ENCODE measurements at places on chromosomes 4 and X.

DNA sequence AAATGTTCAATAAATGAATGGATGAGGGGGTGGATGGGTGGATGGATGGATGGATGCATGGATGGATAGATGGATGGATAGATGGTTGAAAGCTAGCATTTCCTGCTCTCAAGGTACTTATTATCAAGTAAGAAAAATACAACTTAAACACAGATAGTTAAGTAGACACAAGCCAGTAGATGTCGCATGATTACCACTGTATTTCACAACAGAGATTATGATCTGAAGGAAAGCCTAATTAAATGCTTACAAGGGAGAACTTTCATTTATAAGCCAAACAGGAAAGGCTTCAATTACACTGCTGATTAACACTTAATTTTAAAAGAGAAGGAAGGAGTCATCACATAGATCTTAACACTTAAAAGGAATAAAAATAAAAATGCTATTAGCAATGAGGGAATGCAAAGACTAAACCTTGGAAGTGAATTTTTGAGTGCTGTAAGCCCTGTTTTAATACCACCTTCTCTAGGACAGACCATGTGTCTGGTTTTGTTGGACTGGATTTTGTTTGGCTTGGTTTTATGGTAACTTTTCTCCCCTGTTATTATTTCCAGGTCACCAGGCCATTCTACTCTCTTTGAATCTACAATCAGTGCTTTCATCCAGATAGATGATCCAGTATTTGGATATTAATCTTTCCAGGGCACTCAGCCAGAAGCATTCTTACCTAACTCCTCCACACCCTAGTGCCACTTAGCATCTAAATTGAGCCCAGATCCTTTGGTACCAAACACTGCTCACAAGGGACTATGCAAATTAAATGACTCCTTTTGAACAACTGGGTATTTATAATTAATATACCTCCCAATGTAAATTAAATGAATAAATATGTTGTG is 75.5 kb upstream of the SLC39A8 start:
- peak; percentile 50 for DNase-seq

DNA sequence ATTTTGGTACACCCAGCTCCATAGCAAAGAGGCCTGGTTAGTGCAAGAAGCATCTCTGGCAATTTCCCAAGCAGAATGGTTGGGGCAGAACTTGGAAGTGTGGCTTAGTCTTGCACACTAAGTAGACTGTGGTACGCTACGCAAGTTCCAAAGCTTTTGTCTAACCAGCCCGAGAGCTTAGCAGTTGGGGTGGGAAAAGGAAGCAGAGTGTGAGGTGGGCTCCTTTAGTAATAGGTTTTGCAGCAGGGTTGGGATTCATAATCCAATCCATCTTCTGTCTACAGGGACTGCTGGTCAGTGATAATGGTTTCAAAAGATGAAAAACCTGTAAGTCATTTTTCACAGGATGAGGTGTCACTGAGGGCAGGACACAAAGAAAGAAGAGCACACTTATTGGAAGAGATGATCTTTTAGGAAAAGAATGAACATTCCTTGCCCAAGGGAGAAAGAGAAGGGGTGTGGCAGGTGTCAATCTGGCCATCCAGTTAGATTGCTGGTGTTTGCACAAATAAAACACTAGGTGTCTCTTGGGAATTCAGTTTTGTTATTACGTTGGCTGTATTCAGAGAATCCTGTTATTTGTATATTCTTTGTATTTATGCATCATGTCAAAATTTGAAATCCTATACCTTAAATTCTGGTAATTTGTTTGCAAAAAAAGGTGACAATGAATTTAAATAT is 244.3 kb downstream of the GPAT3 start:
- DNase-seq = no peak

GRCh38 chrX:75522565-75523431 is at the start of gene ZDHHC15:
TSS of gene ZDHHC15 (minus strand) at chrX:75523037. CDS start at chrX:75523024, 13 bp downstream.
- no peak for DNase-seq

- DNase-seq = no peak
Observed at GRCh38 chr4:24130637-24131036, 240.8 kb upstream of the PPARGC1A start.

DNA sequence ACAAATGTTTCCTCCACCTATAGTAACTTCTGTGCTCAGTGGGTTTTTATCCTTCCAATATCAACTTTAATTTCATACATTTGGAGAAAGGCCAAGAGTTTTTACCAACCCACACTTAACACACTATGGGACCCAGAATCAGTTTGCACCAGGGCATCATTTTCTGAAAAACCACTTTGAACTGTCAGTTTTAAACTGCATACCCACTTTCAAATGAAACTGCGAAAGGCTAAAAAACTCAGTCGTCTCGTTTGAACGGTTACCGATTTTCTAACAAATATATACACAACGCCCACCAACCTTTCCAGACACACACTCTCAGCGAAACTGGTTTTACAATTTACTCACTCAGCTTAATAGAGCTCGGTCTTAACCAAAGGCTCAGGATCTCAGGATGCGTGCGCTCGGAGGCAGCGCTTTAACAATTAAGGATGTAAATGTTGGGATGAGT is 376 bp downstream of the ABCG2 start:
- no peak for DNase-seq

DNA sequence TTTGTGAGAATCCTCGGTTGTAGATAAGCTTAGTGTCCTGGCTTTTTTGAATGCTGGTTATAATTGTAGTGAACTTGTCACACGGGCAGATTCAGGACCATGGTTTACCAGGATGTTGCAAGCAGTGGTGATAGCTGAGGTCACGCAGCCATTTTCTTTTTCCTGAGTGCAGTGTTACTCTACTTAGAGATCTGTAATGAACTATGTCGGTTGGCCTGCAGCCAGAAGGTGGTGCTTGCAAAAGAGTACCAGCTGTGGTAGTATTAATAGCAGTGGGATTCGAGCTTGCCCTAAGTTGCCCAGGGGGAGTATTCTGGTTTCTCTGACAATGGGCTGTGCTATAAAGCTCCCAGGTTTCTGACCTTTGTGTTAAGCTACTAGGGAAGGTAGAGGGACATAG is 368.9 kb downstream of the SLITRK2 start:
- no peak for DNase-seq

GRCh38 chr4:25852103-25852502 is 10.7 kb downstream of the SEL1L3 start:
- no peak for DNase-seq

DNA sequence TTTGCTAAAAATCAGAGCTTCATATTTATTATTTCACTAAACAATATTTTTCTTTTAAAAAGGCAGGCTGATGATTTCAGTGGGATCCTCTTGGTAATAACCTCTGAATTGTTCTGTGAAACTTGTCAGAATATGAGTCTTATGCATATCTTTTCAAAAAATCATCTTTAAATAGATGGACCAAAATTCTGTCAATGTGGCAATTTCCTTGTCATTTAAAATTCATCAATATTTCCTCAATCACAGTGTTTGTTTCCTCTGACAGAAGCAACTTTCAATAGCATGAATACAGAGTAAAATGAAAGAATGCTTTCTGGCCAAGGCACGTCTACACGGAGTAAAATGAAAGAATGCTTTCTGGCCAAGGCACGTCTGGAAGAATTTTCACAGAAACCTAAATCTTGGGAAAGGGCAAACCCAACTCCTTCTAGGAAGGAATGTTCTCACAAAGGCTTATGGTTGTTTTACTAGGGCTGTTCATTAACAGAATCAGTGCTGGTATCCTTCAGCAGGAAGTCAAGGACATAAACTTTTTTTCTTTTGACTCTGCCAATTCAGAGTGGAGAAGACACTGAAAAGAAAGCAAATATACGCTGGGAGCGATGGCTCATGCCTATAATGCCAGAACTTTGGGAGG is 99.0 kb upstream of the GPR34 start:
- DNase-seq = peak; percentile 21

GRCh38 chr4:54090804-54091623 is 8.9 kb upstream of the GSX2 start:
- peak; percentile 15 for DNase-seq

DNA sequence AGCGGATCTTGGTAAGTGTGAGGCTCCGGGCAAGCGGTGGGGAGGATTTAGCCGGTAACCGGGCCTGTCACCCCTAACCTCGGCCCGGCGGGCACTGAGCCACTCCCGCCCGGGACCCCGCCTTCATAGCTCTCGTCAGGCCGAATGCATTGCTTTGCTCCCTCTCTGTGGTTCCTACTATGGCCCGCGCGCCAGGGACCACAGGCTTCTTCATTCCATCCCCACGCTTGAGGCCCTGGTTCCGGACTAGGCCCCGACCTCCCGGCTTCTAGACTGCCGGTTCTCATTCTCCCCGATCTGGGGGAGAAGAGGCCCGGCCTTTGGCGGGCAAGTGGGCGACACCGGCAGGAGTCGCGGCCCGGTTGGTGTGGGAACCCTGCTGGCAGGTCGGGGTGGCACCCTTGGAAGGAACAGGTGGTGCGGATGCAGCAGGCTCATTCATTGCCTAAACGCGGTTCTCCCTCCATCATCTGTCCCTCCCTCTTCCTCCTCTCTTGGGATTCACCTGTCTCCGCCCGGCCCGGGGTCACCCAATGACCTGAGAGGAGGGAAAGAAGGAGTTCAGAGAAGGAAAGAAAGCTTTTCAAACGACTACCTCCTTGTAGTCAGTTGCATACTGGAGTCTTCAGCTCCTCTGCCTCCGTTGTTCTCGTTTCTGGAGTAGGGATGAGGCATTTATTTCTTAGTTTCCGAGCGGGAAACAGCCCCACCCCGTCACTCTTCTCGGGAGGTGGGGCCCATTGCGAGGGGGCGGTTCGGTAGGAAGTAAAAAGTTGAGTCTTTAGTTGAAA is at the start of gene NDUFC1:
Gene NDUFC1 (minus strand): TSS at position 657 of the 791 bp plus-strand sequence. CDS start 6,679 bp downstream, outside the sequence.
- peak; percentile 23 for DNase-seq

DNA sequence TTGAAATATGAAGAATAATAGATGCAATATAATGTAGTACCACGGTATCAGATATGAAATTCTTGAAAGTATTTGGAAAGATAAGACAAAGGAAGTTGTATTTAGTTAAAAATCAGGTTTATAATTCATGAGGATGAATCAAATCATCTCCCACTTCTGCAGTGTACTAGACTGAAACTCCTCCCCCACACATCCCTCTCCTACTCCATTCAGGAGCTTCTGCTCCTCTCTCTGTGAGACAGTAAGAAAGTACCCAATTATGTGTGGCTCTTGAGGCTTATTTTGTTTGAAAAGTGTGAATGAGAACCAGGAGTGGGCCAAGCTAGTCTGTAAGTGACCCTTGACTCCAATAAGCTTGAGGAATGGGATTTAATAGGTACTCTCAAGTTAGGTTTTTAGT is 9.5 kb downstream of the SLAIN2 start:
- DNase-seq = no peak

Data from fibroblast of gingiva (primary cell).